PC-3 (cell line): ENCODE measurements at places on chromosomes 7 and 10. TPM values are rescaled to one million over a fixed set of nuclear protein-coding genes. Genes with fewer than 3 reads are reported as not detected.
A peak's percentile ranks its signal among the peaks of the same experiment; 100 is the strongest.

AOAH gene
- total RNA-seq: not detected in 2 replicates

DNA sequence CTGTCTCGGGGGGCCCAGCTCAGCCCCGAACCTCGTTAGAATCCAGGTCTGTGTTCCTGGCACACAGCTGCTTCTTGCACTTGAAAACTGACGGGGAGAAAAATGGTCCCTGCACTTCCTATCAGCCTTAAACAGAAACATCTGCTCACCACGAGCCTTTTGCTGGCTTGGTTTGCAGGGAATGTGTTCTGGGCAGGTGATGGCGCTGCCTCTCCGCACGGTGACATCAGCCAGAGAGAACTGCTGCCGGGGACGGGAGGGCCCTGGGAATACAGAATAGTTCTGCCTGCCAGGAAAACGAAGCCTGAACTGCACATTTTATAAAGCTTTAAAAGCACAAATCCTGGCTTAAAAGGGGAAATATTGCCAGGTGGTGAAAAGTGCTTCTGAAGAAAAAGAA is 622.5 kb downstream of the TYW1 start:
- DNase-seq: no peak

VWDE gene
- total RNA-seq: 5.5 and 7.7 TPM in 2 replicates

DNA sequence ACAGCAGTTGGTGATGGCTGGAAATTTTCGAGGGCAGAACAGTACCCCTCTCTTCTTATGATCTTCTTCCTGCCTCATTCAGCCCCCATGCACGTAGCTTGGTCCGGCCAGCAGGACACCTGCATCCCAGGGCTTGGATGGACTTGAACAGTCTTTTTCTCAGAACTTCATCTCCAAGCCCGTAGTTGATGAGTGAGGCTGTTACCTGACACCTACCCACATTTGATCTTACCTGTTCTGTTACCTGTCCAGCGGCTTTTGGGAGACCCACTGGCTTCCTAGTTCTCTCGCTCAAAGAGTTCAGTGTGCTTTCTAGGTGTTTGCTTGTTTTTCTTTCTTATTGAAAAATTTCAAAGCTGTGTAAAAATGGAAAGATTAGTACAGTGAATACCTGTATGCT is 212.2 kb downstream of the CUX1 start:
- no peak for DNase-seq

DNA sequence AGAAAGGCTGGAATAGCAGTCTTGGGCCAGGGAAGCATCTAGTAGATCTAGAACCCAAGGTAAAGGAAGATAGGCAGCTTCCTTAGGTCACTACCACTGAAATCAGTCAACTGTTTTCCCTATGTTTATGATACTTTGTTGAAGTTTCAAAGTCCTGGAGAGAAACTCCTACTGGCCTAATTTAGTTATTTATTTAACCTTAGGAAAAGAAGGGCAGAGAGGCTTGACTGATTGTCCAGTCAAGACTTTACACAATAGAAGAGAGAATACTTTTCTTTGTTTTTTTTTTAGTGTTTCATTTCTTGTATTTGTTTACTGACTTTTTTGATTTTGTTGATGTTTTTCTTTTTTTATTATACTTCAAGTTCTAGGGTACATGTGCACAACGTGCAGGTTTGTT is 138.9 kb upstream of the PHYHIPL start:
- no peak for DNase-seq

HERC4 gene
- total RNA-seq: 57.4 and 74.4 TPM in 2 replicates

GPR22 gene
- not detected in 2 replicates for total RNA-seq

PRRT4 gene
- 0.36 and 0.69 TPM in 2 replicates for total RNA-seq

PDCD4 gene
- total RNA-seq: 19.4 and 24.4 TPM in 2 replicates

DNA sequence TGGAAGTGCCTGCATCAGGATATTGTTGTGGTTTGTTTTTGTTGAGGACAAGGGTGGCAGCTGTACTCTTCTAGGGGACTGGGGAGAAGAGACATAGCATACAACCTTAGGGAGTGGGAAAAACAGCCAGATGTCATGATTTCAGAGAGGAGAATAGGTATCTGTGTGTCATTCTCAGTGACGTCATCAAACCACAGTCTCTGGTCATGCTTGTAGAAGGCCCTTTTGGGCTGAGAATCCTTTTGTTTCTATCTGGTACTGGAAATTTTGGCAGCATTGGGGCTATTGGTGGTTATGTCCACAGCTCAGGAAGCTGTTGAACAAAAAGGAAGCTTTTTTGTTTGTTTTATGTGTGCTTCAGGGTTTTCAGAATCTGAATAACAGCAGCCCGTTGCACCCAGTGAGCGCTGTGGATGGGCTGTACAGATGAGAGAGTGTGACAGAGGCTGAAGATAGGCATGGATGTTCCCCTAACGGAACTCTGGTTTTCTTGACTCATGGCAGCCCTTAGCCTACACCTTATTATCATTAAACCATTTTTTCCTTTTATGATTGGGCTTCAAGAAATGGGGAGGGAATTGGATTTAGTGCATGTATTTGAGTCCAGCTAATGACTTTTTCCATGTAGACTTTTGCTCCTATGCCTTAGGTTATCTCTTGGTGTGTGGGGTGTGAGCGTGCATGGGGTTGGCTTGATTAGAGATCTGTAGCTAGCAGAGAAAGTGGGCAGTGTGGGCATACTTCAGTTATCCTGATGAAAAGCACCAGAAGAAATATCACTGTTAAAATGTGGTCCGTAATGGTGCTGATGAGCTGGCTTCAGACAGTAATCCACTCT is 65.7 kb downstream of the SND1 start:
- DNase-seq: no peak

DNA sequence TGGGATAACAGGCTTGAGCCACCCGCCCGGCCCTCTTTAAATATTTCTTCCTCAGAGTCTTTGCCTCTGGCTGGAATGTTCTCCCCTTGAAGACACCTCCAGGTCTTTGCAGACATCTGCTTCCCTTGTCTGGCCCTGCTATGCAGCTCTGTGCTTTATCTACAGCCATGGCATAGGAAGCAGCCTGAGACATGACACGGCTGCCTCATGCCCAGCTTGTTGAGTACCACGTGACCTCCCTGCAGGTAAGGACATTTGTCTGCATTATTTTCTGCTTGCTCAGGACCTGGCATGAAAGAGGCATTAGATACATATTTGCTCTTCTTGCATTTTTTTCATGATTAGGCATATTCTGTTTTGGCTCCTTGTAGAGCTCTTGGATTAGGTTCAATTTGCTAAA is 113.8 kb upstream of the KLF6 start:
- peak; percentile 82 for DNase-seq

TMEM139 gene
- 5.2 and 6.2 TPM in 2 replicates for total RNA-seq

DNA sequence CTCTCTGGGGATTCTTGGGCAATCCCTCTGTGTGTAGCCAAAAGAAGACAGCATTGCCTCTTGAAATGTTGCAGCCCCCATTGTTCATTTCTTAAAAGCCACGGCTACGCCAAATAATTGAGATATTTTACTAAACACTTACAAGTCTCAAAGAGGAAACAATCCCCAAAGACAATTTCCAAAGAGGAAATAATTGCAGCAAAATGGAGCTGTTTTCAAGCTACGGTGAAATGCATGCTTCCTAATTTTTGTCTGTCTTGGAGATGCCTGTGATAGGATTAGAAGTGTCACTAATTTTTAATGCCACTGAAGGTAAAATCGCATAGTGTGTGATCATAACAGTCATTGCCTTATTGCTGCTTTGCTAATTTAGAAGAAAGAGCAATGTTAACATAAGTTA is 72.9 kb upstream of the NAMPT start:
- no peak for DNase-seq

LRRTM3 gene
- 0.12 and 0.15 TPM in 2 replicates for total RNA-seq

TRIM50 gene
- total RNA-seq: not detected in 2 replicates

FFAR4 gene
- total RNA-seq: 1.5 TPM in 2 replicates

DNA sequence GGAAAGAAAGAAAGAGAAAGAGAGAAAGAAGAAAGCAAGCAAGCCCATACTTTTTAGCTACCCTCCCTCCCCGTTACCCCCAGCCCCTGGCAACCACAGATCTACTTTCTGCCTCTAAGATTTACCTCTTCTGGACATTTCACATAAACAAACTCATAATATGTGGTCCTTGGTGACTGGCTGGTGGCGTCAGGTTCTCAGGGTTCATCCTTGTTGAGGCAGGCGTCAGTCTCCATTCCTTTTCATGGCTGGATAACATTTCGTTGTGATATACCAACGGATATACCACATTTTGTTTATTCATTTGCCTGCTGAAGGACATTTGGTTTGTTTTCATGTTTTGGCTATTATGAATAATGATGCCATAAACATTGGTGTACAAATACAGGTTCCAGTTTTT is 30.5 kb downstream of the CDH23 start:
- DNase-seq: no peak

NODAL gene
- not detected in 2 replicates for total RNA-seq

ABCB4 gene
- not detected in 2 replicates for total RNA-seq

OR6V1 gene
- total RNA-seq: not detected in 2 replicates

- no peak for DNase-seq
Observed at GRCh38 chr10:74892839-74893238, 66.4 kb downstream of the KAT6B start.

- no peak for DNase-seq
Observed at GRCh38 chr10:68989317-68989990, 851 bp downstream of the KIFBP start.

GPC2 gene
- 1.6 and 2.3 TPM in 2 replicates for total RNA-seq

GRCh38 chr7:157293413-157293788 is 43.4 kb upstream of the DNAJB6 start:
- DNase-seq: no peak
